ENCODE measurements at places on chromosomes 6 and 20.

GRCh38 chr6:103893141-103893581 lies 966.6 kb downstream of the HACE1 start:
- DNase-seq = no peak

DNA sequence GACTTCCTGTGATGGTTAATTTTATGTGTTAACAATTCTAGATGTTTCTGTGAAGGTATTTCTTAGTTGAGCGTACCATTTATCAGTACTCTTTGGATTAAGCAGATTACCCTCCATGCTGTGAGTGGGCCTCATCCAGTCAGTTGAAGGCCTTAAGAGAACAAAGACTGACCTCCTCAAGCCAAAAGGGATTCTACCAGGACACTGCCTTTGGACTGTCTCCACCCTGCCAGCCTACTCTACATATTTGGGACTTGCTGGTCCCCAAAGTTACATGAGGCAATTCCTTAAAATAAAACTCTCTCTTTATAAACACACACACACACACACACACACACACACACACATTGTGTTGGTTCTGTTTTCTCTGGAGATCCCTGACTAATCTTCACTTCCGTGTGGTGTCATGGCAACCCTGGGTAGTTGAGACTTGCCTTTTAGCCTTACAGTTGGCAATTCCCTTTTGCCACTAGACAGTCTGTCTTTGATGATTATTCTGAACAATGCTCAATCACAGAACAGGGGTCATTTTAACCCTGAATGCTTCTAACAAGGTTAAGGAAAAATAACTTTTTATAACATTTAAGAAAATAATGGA lies 32.2 kb downstream of the MRAP2 start:
- no peak for DNase-seq

GRCh38 chr6:12030993-12031550 lies 19.0 kb downstream of the HIVEP1 start:
- no peak for DNase-seq

- no peak for DNase-seq
Observed at GRCh38 chr6:123879749-123880148, 76.1 kb downstream of the NKAIN2 start.

DNA sequence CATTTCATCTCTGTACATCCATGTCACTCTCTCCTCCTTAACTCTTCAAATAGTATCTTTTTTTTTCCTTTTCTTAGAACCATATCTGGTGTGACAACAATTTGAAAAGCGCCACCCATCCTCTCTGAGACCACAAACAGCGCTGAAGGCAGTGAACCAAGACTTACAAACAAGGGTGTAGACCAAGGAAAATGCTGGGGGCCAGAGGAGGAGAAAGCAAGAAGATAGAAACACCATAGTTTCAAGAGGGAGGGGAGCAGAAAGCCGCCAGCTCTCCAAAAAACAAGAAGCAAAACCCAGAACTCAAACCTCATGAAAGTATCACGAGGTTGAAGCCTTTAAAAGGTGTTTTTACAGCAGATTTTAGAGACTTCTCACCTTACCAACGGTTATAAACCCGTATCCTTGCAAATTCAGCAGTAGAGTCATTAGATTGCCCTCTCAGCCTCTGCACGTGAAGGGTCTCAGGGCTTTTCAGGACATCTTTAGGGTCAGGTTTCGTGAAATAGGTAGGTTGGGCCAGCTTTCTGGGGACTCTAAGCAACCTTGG lies 13.3 kb upstream of the RIPOR2 start:
- no peak for DNase-seq

- no peak for DNase-seq
Observed at GRCh38 chr6:137191670-137192069, 18.2 kb upstream of the IL22RA2 start.

DNA sequence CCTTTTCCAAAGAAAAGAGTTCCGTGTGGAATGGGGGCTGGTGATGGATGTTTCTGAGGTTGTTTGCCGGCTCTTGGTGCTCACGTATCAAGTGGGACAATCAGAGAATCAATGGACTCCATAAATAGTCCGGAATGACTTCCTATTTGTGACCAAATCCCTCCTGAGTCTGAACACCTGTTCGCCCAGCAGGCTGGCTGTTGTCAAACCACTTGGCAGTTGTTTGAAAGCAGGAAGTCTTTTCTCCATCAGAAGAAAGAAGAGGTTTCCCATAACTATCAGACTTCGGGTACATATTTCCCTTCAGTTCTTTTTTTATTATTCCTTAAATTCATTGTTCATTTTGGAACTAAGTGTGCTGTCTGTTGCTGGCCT lies 154.7 kb upstream of the RIN2 start:
- DNase-seq = no peak

GRCh38 chr6:141248021-141248799 lies 884.5 kb upstream of the GJE1 start:
- DNase-seq = no peak

- no peak for DNase-seq
Observed at GRCh38 chr20:19620446-19620845, 137.6 kb upstream of the RIN2 start.

DNA sequence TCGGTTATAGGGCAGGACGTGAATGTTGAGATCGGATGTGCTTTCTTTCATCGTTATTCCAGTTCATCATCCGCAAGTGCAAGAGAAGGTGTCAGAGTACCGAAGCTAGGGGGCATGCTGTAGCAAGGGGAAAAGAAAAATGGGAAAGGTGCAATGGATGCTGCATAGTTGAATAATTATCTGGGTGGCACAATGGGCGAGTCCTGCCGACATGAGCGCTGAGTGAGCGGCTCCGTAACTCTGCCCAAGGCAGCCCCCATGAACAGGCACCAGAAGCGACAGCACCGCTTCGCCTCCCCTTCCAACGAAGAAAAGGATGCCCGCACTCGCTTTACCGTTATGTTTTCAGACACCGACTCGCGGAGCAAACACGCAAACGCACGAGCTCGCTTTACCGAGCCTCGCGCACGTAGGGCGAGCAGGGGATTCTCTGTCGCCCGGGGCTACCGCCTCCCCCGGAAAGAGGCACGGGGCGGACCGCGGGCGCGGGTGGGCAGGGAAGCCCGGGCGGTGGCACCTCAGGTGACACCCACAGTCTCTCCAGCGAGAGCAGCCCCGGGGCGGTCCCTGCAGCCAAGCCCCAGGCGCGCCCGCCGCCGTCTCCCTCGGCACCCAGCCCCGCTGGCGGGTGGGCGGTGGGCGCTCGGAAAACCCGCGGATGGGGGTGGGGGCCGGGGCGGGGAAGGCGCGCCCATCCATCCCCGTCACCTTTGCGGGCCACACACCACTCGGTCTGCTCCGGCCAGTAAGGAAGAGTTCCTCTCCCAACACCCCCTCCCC lies 654 bp downstream of the WASF1 start:
- peak; percentile 22 for DNase-seq

GRCh38 chr20:19205981-19206396 lies 6.5 kb upstream of the SLC24A3 start:
- DNase-seq = peak; percentile 47

DNA sequence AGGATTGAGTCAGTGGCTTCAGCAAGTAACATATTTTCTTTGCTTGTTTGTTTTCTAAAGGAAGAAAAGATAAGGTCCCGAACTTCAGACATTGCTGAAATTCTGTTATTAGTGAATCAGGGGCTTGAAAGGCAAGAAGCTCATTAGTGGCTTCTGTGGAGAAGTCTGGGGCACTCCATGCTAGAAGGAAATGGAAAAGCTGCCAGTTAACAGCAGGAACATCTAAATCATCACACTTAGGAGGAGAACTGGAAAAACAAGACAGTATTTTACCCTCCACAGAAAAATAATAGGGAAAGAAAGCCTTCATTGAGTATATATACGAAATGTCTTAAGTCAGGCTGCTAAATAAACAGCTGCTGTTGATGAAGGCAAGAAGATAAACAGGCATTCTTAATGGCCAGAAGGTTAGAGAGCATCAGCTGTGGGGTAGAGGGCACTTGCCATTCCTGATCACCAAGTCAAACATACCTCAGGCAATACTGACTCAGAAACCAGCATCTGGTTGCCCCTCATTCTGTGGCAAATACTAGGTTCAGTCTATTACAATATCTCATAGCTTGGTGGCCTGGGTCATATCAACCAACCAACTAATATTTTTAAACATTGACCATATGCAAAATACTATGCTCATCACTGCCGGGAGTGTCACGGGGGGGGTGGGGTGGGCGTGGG lies 143.2 kb upstream of the TENT5A start:
- no peak for DNase-seq

DNA sequence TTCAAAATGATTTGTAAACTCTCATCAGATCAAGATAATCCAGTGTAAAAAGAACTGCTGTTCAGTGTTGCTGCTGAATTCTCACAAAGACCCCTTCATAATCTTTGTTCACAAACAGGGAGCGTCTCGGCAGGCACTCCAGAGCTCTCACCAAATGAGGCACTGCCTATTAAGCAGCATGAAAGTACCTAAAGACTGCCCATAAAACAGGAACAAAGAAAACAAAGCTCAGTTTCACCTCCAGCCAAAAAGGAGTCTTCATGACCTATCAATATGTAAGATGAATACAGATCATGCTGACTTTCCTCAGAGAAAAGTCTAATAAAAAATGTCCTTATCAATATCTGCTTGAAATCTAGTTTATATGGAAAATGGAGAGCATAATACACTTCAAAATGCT lies 41.8 kb downstream of the GPR63 start:
- DNase-seq = no peak

DNA sequence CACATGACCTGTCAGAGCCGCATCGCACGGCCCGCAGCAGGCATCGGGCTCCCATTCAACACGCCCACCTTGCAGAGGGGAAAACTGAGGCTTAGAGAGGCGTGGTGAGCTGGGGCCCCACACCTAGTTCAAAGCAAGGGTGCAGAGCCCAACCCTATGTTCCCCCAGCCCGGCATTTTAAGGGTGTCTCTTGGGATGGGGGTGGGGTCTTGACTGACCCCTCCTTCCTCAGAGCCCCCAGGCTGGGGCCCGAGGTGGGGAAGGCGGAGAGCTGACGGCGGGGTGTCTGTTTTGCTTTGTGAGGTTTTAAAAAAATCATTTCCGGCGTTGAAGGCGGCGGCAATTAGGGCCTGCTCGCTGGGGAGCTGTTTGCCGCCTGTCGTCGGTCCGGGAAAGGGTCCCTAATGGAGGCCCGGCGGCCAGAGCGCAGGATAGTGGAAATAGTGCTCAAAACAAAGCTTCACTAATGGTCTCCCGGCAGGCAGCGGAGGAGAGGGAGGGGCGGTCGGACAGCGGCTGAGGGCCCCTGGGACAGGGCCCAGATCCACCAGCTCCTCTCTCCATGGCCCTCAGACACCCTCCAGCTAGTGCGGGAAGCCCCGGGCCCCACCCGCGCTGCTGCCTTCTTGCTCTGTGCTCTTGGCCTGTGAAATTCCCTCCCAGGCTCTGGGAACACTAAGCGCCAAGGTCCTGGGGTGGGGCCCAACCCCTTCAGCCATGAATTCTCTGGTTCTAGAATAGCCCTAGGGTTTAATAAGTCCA lies 11.9 kb downstream of the VSTM2L start:
- DNase-seq = no peak

DNA sequence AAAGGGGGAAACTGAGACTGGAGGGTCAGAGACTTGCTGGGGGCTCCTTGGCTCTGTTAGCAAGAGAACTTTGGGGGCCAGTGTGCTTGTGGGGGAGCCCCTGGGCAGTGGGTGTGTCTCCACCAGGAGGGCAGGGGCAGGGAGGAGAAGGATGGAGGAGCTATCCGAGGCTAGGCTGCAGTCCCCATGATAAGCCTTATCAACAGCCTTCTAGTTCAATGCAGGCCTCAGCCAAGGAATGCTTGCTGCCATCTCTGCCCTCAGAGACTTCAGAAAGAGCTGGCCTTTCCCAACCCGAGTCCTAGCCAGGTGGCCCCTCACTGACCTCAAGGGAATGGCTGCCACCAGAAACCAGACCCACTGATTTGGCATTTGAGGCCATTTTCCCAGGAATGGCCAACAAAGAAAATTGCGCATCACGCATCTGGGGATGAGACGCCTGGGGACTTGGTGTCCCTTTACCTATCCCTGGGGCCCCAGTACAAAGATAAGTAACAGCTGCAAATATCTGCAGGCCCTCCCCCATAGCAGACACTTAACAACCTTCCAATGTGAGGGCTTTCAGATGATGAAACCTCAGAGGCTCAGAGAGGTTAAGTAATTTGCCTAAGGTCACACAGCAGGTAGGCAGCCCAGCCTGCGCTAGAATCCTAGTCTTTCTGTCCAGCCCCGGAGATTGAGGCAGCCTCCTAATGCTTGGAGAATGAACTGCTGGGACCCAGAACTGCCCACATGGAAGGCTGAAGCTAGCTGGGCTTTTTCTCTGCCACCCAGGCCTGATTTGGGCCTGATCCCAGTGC lies 4.9 kb downstream of the TGM2 start:
- no peak for DNase-seq

GRCh38 chr6:170247178-170247701 lies 43.6 kb downstream of the DLL1 start:
- no peak for DNase-seq

- peak; percentile 18 for DNase-seq
Observed at GRCh38 chr6:7939864-7940228, 29.3 kb upstream of the TXNDC5 start.

GRCh38 chr20:44646641-44647274 lies 4.7 kb downstream of the ADA start:
- DNase-seq = peak; percentile 63

DNA sequence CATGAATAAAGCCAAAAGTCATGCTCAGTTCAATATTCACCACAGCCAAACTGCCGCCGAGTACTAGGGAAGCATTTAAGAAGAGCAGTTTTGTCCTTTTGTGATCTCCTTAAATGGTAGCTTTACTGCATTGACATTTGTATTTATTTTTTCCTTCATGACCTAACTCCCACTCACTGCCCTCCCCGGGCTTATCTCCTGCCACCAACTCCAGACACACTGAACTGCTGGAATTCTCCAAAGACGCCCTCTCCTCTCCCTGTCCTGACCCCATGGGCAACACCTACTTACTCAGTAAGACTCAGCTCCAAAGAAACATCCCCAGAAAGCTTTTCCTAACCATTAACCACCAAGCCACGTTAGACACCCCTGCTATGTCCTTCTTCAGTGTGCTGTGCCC lies 48.5 kb upstream of the CNKSR3 start:
- DNase-seq = no peak

DNA sequence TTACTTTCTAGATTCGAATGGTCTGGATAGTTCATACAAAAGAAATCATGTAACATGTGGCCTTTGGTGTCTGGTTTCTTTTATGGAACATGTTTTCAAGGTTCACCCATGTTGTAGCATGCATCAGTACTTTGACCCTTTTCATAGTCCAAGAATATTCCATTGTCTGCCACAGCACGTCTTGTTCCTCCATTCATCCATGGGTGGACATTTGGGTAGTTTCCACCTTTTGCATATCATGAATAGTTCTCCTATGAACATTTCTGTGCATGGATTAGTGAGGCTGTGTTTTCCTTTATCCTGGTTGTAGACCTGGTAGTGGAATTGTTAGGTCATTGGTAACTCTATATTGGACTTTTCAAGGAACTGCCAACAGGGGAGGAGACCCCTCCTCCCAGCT lies 31.7 kb downstream of the GSTA3 start:
- DNase-seq = no peak

DNA sequence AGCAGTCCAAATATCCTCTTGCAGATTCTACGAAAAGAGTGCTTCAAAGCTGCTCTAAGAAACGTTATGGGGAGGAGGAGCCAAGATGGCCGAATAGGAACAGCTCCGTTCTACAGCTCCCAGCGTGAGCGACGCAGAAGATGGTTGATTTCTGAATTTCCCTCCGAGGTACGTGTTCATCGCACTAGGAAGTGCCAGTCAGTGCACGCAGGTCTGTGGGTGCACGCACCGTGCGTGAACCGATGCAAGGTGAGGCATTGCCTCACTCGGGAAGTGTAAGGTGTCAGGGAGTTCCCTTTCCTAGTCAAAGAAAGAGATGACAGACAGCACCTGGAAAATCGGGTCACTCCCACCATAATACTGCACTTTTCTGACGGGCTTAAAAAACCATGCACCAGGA lies 272.1 kb upstream of the DEFB115 start:
- DNase-seq = no peak

- no peak for DNase-seq
Observed at GRCh38 chr6:19450651-19451050, 386.5 kb upstream of the ID4 start.

Measured in HL-60 (cell line).